ENCODE measurements at places on chromosomes 3 and 15.

DNA sequence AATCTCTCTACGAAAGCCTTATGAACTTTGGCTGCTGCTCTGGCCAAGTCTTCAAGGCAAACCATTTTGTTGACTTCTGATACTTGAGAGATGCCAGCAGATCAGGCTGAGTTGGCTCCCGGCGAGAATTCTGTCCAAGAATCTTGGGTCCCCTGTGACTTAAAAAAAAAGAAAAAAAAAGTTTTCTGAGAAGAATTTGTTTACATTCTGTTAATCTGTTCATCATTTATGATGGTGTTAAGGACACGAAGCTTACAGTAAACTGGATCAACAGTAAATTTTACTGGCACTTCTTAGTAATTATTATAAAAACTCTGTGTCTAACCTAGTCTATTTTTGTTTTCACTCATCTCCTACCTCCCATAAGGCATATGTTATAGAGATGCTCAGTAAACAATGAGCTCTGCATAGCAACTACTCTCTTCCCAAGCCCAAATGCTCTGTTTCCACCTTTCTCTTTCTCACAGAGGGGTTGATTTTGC is 320.9 kb upstream of the RASGRP1 start:
- no peak for DNase-seq

- no peak for DNase-seq
Measured at GRCh38 chr3:194492001-194492400, 5.2 kb upstream of the ATP13A3 start.

GRCh38 chr15:29795610-29796009 is 26.7 kb downstream of the TJP1 start:
- no peak for DNase-seq

DNA sequence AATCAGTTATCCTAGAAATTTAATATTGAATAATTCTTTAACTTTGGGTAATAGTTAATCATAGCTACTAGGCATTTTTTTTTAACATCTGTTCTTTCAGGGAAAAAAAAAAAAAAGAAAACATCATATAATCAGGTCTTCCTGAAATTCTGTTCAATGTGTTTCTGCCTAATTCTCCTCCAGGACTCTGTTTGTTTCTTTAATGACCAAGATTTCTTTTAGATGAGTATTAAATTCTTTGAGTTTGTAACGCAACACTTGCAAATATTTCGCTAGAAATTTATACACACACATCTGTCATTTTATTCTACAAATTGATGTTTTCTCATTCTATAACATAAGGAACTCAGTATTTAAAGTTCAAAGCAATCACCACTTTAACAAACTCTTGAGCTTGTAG is 56.7 kb downstream of the ALCAM start:
- no peak for DNase-seq

GRCh38 chr15:68933001-68933400 is 2.7 kb downstream of the SPESP1 start:
- DNase-seq, result no peak

GRCh38 chr3:105836533-105836932 is 32.3 kb downstream of the CBLB start:
- DNase-seq, result no peak

DNA sequence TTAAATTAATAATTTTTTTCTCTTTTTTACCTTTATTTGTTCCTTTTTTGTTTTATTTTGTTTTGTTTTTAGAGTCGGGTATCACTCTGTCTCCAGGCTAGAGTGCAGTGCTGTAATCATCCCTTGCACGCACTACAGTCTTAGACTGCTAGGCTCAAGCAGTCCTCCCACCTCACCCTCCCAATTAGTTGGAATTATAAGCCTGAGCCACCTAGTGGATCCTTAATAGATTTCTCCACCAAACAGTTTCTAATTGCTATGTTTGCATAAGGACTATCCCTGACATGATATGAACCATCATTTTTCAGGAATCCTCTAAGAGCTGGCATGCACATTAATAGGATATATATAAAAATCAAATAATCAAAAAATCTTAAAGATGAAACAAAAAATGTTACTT is 993.2 kb downstream of the OTOL1 start:
- DNase-seq, result no peak

DNA sequence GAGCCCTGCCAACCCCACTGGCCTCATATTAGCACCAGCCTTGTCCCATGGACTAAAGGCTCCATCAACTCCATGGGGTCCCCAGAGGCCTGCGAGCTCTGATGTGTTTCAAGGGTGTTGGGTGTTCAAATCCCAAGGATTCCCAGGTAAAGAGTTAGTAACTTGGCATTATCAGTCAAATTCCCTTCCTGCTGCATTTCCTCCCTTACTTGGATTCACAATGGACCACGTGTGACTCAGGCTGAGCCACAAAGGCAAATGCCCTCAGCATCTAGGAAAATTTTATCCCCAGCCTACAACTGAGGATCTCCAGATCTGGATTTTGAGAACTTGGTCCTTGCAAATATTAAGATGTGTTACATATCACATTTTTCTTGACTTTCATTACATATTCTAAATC is 58.8 kb downstream of the GADL1 start:
- no peak for DNase-seq

DNA sequence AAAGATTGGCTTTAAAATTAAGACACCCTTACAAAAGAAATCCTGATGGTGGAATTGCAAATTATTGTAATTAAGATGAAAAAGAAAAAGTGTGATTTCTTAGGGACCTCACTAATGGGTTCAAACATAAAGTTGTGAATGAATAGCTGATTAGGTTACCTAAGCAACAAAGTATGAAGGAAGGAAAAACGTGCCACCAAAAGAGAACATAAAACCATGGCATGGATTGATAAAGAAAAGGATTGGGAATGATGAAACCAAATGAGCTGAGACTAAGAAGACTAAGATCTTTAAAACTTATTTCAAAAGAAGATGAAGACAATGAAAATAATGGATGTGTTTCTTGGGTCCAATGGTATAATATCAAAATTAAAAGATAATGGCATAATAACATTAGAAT is 32.2 kb upstream of the GUCA1C start:
- DNase-seq, result no peak

- DNase-seq, result no peak
Measured at GRCh38 chr15:73996939-73997338, 2.4 kb downstream of the PML start.

DNA sequence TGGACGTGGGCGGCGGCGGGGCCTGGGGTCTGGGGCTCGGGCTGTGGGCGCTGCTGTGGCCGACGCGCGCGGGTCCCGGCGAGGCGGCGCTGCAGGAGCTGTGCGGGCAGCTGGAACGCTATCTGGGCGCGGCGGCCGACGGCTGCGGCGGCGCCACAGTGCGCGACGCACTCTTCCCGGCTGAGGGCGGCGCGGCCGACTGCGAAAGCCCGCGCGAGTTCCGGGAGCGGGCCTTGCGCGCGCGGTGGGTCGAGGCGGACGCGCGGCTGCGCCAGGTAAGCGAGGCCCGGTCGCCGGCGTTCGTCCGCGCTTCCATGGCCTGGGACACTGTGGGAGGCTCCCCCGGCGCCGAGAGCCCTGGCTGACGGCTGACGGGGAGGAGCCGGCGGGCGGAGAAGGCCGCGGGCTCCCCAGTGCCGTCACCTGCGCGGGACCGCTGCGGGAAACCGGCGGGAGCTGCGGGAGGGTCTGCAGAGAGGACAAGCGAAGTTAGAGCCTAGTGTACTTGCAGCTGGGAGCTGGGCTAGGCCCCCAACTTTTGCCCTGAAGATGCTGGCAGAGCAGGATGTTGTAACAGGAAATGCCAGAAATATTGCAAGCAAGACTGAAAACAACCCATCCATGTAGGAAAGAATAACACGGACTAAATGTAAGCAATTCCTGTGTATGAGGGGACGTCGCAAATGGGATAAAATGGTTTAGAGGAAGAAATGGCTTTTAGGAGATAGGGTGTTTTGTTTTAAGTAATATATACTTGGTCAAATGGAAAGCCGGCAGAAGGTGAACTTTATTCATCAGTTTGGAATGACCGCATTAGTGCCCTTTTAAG is 847 bp downstream of the WHAMM start:
- DNase-seq, result no peak

DNA sequence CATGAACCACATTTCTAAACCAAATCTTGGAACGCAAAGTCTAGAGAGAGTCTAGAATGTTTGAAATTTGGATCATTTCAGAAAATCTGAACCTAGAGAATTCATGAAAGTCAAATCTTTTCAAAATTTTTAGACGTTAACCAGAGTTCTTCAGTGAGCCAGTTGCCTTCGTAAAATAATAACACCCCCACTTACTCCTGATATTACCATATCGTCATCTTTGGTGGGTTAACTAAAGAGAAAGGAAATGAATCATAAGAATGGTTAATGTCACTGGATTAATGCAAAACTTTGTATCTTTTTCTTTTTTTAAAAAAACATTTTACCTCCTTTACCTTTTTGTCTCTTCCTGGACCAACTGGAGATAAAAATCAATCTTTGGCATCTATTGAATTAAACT is 1.2 kb upstream of the ZBED2 start:
- DNase-seq, result no peak

- DNase-seq, result no peak
Measured at GRCh38 chr3:136186846-136187245, 9.3 kb downstream of the MSL2 start.

DNA sequence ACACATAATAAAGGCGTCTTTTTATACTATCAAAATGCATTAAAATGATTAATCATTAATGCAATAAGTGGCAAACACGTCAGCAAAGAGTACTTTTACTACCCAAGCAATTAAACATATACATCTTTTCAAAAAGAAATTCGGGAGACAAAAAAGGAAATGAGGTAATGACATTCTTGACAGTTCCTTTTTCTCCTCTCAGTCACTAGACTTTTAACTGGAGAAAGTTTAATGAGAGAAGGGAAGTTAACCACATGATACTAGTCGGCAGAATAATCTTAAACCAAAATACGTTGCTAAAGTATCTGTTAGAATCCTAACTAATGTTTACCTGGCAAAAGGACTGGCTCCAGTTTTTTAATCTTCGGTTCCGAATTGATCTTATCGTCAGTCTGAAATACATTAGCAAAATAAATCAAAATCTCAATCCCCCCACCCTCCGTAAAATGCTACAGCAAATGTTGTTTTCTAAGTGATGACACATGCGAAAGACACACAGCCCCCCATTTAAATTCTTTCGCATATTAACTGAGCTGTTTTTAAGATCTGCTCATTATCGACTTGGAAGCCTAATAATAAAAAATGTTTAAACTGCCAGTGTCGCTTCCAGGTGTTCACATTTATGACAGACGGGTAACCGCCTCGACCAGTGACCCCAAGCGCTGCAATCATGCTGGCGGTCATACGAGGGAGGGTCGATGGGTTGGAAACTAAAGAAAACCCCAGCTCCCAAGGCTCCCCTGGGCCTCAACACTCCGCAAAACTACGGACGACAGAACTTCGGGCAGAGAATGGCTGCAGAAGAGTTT is 778 bp downstream of the MTMR10 start:
- no peak for DNase-seq

- DNase-seq, result no peak
Measured at GRCh38 chr3:38723569-38724391, 74.3 kb upstream of the SCN5A start.

DNA sequence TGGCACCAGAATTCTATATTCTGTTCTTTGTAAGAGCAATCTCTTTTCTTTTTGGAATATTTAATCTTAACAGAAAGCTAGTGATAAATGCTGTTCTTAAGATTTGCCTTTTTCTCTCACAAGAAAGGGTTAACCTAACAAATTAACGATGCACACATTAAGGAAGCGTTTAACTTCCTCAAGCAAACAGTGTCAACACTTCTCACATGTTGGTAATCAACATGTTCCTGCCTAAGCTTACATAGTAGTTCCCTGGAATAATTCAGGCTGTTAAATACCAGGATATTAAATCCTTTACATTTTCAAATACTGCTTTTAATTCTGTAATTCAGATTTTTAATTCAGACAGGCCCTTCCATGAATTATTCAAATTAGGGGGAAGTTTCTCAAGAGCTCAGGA is 67.4 kb upstream of the RPL35A start:
- no peak for DNase-seq

- DNase-seq, result no peak
Measured at GRCh38 chr3:188437926-188438325, 284.0 kb downstream of the LPP start.

DNA sequence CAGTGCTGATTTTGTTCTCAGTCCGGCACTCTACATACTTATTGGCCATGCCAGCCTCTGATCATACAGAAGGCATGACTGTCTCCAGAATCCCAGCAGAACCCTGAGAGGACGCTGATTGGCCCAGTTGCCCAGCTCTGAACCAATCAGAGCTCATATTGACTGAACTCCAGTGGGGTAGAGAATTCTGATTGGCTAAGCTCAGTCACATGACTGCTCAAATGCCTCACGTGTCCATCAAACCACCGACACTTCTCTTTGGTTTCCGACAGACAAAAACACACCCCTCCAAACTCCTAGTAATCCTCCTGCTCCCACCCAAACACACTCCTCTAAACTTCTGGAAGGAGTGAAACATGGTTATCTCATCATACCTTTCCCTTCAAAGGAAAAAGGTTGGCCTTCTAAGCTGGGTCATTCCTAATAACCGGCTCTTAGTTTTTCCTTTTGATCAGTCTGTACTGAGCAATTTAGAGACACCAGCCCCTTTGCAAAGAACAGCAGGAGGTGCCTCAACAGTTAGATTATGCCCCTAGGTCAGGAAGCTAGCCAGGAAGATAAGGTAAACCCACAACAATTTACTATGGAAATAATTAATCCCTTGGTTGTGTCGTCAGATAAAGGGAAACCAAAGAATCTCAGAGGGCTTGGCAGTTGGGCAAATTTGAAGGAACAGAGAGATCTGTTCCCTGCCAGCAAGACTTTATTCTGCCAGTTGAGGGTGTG is 187.8 kb downstream of the TLE3 start:
- DNase-seq, result no peak

- DNase-seq, result no peak
Measured at GRCh38 chr3:30836141-30836540, 58.3 kb downstream of the GADL1 start.

DNA sequence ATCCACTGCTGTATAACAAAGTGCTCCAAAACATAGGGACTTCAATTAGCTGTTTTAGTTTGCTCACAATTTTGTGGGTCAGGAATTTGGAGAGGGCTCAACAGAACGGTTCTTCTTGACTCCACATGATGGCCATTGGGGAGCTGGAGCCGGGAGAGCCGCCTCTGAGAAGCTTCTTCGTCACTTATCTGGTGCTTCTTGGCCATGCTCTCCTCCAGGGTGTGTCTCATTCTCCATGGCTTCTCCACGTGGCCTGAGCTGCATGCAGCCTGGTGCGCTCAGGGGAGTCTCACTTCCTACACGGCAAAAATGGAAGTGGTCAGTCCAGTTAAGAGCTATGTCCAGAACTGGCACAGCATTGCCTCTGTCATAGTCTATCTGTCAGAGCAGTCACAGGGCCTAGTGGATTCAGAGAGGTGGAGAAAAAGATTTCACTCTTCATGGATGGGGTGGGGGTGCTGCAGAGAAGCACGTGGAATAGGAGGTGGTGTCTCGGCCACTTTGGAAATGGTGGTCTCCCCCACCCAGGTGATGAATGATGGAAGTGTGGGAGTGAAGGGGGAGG is 26.3 kb upstream of the PRR23E start:
- no peak for DNase-seq

- no peak for DNase-seq
Measured at GRCh38 chr3:68378631-68379030, 553.7 kb downstream of the TAFA4 start.

GRCh38 chr3:50078622-50079021 is 10.1 kb upstream of the RBM5 start:
- DNase-seq, result no peak

- no peak for DNase-seq
Measured at GRCh38 chr3:114877378-114878113, 269.5 kb downstream of the ZBTB20 start.
